Cardiac septum (tissue), 1 donor: ENCODE measurements at places on chromosomes 2 and 18.
A peak's percentile ranks its signal among the peaks of the same experiment; 100 is the strongest.

DNA sequence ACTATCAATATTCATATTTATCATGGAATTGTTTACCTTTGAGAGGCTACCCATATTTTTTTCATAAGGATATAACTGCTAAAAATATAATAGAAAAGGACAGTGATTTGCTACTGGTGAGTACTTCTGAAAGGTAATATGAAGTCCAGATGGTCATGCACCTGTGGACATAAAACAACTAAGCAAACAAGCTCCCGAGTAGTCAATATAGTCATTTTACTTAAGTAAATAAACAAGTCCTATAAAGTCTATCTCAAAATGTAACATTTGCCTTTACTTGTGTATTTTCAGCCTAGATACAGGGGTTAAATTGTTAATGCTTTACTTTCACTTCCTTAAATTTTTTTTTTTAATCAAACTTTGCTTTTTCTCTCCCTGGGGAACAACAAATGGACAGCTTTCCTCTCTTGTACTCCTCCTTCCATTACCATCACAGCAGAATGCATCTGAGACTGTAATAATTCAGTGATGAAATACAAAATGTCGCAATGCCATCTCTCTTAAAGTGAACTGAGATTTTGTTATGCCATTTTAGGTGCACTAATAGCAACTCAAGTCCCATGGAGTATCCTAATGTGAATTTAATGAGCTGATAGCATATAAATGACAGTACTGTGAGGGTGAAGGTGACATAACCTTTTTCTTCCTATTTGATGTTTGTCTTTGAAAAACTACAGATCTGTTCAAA lies 1325.4 kb upstream of the ZEB2 start:
- no peak for DNase-seq

DNA sequence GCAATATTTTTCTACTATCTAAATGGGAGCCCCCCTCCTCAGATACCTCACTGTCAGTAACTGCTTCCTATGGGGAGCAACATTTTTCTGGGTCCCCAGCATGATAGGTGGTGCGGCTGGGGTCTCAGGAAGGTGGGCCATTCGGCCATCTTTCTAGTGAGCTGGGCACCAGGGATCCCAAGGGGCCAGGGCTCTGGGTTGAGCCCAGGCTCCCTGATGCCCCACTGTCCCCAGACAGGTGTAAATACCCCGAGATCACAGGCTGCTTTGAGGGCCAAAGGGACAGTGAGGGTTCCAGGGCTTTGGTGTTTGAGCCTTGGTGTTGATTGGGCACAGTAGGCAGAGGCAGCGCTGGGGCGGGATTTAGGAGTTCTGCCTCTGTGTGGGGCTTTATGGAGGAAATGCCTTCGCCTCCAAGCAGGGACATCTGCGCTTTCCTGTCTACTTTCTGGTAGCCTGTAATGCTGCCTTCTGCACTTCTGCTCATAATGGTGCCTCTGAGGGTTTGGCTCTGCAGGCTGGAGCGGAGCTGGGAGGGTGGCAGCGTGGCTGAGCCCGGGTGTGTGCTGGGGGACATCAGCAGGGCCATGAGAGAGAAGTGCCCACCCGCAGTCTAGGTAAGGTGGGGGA lies 5.3 kb downstream of the ITM2C start:
- peak; percentile 74 for DNase-seq

DNA sequence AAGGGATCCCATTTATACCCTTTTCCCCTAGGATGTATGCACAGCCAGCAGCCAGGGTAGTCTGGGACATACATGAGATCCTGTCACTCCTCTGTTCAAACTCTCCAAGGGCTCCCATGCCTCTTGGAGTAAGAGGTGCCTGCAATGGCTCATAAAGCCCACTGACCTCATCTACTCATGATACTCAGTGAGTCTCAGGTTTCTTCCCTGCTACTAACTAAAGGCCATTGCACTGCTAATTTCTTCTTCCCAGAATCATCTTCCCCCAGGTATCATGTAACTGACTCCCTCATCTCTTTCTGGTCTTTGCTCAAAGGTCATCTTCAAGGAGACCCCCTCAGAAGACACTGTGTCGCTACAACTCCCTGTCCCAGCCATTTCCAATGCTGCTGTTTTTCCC lies 68.2 kb downstream of the CCBE1 start:
- DNase-seq: no peak

- DNase-seq: no peak
Measured at GRCh38 chr18:76273956-76274355, 221.1 kb downstream of the ZNF516 start.

DNA sequence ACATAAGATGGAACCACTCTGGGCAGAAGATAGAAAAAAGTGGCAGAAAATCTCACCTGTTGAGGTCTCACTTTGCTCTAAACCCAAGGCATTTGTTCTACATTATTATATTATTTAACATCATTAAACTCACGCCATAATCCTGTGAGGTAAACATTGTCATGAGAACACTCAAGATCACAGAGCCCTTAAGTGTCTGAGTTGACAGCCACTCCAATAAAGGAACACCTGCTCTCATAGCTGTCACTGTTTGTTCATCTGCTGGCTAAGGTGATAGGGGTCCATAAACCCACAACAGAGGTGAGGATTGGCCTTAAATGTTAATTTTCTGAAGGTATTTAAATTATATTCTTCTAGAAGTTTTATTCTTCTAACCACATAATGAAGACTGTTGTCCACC lies 439.7 kb downstream of the RIT2 start:
- DNase-seq: no peak

GRCh38 chr2:64698668-64699444 lies 45.1 kb upstream of the SERTAD2 start:
- DNase-seq: no peak

DNA sequence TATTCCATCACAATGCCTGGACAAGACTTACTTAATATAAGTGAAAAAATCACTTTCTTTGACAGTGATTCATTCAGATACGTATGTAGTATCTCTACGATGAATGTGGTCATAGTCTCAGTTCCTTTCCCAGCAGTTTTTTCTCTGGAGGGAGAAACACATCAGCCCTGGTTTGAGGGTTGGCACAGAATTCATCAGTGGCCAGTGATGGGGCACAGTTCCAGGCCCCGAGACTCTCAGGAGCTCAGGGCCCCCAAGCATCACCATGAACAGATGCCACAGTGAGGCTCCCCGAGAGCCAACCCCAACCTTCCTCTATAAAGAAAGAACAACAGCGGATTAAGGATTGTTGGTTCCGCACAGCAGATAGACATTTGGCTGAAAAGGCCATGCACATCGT lies 12.5 kb downstream of the PRKAG3 start:
- no peak for DNase-seq

- no peak for DNase-seq
Measured at GRCh38 chr18:11518788-11519685, 90.4 kb upstream of the SLC35G4 start.

DNA sequence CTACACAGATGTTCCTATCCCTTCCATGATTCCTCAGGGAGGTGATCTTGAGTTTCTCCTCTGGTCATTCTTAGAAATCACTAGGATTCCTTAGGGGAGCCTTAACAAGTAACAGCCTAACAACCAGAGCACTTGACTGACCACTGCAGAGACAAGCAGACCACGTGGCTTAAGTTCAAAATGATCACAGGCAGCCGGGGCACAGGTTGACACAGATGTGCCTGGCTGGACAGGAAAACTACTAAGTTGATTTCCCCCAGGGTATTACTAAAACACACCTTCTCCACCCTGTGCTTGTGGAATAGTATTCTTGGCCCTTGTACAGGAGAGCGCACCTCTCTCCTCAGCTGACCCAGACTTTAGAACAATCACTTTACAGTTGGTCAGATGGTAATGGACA lies 29.9 kb downstream of the ST3GAL5 start:
- DNase-seq: no peak

DNA sequence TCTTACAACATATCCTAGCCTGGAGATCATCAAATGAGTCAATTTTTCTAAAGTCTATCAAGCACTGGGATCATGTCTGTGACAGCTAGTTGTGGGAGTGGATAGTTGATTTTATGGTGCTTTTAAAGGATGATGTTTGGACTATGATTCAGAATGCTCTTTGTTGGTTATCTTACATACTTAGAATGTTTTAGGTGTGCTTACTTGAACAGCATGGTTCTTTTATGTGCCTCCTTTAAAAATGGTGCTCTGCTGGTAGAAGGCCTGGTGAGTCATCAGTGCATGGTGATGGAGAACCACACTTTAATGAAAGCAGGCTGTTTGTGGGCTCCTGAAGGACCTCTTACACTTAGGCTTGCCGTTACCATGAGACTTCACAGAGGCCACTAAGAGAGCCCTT lies 682.7 kb upstream of the FANCL start:
- DNase-seq: no peak

DNA sequence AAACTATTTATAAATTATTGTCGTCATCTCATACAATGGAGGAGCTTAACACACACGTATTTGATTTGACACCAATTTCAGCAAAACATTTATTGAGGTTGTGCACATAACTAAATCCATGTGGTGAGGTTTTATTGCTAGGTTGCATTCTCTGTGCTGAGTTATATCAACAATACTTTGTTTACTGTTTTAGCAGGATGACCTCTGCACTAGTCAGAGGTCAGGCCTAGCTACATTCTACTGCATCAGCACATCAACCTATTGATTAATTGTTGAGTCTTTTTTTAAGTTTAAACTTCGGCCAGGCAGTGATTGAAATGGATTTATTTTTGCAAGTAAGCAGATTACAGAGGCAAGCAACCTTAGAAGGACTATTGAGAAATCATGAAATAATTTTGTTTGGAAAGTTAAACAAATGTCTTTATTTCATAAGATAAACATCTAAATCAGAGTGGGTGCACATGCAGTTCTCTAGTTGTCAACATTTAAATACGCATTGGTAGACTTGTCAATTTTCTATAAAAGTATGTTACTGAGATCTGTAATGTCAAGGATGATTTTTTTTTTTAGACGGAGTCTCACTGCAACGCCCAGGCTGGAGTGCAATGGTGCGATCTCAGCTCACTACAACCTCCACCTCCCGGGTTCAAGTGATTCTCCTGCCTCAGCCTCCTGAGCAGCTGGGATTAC lies 75.2 kb upstream of the CD28 start:
- no peak for DNase-seq

DNA sequence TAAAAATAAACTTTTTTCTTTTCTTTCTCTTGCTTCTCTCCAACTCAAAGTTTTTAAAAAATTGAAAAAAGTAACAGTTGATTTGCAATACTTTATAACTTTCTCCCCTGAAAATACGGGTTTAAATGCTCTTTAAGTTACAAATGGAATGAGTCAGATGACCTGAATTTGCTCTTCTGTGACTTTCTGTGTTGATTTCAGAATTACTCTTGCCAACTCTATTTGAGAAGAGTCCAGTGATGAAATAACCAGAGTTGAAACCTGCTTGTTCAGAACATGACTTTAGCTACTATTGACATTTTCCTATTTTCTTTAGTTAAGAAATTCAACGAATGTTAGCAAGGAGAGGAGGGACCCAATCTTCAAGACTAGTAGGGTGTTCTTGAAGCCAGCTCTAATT lies 146.1 kb upstream of the ZSWIM2 start:
- DNase-seq: no peak

DNA sequence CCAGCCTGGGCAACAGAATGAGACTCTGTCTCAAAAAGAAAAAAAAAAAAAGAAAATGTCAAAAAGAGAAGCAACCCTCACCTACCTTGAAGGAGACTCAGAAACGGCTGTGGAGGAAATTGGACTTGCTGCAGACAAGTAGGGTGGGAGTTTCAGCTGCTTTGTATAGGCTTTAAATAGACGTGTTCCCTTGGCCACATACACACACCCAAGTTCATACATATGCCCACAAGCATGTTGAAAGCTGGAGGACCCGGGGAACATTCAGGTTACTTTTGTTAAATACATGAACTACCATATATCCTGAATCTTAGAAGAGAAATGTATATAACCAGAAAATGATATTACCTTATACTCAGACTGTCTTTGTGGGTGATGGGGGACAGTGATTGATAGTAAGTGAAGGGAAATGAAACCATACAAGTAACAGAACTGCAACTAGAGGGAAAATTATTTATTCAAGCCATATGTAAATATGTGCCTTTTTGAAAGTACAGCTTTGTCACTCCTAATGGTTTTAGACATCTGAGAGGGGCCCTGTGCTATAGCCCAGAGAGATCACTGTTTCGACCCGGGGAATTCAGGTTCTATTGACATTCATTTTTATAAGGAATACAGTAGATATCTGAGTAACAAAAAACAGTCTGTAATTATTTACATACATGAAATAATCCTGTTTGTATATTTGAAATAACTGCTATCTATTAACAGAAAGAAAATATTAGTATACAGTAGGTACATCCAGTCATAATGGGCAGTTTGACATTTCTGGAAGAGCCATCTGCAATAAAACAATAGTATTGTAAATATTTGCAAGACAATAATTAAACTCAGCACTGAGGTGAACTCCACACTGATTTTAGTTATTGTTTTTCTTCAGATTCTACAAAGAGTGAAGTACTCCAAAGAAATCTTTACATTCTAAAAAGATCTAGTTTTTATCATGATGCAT lies 48.0 kb upstream of the TGIF1 start:
- DNase-seq: no peak

DNA sequence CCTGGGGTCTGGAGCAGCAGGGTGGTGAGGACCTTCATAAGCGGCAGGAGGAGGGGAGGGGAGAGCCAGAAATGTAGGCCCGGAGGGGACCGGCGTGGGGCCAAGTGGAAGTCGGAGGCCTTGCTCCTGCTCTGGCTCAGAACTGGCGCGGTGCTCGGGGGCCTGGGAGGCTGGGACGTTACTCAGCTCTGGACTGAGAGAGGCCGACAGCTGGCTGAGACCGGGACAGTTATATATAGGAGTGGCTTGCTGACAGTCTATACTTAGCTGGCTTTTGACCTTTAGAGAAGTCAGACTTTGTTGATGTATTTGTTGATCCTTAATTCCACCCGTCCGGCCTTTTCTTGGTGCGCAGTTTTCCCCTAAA lies 15.7 kb downstream of the IGFBP5 start:
- peak; percentile 89 for DNase-seq

- DNase-seq: no peak
Measured at GRCh38 chr18:12811191-12811950, 72.7 kb downstream of the PTPN2 start.

DNA sequence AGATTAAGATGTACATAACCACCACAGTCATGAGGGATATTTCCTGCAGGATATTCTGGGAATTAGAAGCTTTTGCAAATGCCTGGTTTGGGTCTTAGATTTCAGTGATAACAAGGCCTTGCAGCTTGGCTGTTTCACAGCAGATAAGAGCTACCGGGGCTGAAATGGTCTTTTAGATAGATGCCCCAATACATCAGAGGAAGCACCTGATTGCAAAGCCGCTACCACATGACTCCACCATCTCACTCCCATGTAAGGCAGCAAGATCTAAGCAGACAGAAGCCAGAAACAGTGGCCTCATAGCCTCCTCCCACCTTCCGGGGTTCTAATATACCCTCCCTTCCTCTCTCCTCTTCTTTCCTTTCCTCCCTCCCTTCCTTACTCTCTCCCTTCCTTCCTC lies 31.1 kb upstream of the EPG5 start:
- DNase-seq: no peak

GRCh38 chr2:36371070-36371874 lies 15.7 kb downstream of the CRIM1 start:
- DNase-seq: no peak

- no peak for DNase-seq
Measured at GRCh38 chr2:55405116-55405515, 14.5 kb downstream of the CCDC88A start.
